ENCODE measurements at places on chromosomes 3 and 15. TPM values are rescaled to one million over a fixed set of nuclear protein-coding genes. Genes with fewer than 3 reads are reported as not detected.
A peak's percentile ranks its signal among the peaks of the same experiment; 100 is the strongest.

IQCF2 gene
- not detected for total RNA-seq

CHRFAM7A gene
- 1.2 TPM for total RNA-seq

SST gene
- not detected for total RNA-seq

GRK7 gene
- total RNA-seq, result not detected

SPESP1 gene
- 7.2 TPM for total RNA-seq

GRCh38 chr15:75843678-75844581, 683 bp downstream of the UBE2Q2 start:
- peak; percentile 61 for DNase-seq

GRCh38 chr15:45048794-45049631, 26.0 kb downstream of the SORD start:
- DNase-seq, result no peak

DNA sequence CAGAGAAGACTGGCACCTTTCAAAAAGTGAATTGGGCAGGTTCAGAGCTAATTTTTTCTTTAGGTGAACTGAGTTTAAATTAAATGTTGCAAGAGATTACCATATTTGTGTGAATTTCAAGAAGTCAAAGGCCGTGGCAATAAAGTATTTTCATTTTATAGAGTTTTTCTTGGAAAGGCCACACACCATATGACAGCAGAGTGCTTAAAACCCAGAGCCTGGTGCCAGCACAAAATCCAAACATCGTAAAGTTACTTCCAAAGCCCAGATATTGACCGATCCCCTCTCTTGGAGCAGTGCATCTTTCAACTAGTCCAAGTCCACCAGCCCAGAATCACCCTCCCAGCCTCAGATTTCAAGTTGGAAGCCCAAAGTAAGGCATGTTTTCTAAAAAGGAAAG, 164.5 kb downstream of the VGLL4 start:
- DNase-seq, result no peak

GRCh38 chr3:139016430-139017048, 4.2 kb downstream of the PRR23B start:
- DNase-seq, result no peak

DNA sequence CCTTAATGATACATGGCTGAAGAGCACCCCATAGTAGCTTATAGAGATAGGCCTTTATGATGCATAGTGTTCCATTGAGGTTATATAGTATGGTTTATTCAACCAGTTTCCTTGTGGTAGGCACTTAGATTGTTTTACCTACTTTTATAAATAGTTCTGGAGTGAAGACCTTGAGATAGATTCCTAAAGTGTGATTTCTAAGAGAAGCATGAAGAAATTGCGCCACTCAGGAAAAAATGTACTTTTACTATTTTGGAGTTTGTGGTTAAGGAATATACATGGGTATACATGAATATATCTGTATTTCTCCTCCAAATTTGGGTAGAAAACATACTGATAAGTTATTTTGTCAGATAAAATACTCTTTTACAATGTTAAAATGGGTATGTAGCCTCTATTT, 70.5 kb downstream of the CHD2 start:
- no peak for DNase-seq

DNA sequence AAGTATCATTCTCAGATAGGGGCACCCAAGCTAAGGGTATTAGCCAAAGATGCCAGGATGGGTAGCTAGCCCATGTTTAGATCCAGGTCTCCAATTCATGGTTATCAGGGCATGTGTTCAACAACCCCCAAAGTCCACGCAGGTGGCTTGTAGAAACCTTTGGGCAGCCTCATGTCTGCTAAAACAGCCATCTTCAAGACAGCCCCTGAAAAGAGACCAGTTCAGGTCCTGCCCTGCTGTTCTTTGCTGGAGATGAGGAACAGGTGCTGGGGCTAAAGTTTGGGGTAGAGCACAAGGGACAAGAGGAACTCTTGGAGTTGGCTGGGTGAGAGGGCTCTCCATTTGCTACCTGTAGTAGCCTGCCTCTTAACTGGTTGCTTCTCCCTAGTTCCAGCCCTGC, 4.6 kb downstream of the PPM1M start:
- peak; percentile 48 for DNase-seq

GRCh38 chr3:70849911-70850699, 537.7 kb upstream of the MDFIC2 start:
- no peak for DNase-seq

DNA sequence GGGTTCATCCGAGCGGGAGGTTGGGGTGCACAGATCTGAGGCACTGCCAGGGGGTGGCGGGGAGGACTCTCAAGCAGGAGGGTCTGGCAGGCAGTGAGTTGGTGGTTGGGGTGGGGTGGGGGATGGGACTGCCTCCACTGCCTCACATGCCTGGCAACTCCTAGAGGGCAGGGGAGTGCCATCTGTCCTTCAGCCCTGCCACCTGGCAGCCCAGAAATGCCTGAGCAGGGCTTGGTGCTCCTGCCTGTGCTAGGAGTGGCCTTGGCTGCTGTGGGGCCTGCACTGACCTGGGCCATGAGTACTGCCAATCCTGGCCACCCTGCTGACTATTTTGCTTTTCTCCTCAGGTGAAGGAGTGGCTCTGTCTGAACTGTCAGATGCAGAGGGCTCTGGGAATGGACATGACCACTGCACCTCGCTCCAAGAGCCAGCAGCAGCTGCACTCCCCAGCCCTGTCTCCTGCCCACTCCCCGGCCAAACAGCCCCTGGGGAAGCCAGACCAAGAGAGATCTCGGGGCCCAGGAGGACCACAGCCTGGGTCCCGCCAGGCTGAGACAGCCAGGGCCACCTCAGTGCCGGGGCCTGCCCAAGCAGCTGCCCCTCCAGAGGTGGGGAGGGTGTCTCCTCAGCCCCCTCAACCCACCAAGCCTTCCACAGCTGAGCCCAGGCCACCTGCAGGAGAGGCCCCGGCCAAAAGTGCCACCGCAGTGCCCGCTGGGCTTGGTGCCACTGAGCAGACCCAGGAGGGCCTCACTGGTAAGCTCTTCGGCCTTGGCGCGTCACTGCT, 32.0 kb upstream of the APEH start:
- no peak for DNase-seq

DNA sequence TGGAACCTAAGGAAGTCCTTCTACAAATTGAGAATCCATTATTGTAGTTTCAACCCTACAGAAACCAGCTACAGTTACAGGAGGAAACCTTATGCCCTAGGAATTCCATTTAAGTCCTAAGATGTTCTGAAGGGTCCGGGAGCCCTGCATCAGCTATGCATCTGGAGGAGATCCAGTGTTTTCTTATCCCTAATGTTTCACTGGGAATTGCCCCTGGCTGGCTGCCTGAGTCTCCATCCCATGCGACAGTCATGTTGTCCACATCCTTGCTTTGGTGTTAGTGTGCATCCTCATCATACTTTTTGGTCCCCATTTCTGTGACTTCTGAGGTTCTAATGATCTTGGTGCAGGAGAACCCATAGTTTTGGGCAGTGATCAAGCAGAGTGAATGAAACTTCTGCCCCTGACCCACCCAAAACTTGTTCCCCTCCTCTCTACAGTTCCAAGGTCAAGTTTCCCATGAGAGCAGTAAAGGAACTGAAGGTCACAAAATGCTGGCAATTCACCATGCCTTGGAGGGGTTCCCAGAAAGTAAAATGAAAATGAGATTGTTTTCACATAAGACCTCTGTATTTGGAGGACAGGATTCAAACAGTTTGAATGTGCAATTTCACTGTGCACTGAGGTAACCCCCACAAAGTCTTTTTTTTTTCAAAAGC, 121.9 kb upstream of the PHLDB2 start:
- no peak for DNase-seq

DNA sequence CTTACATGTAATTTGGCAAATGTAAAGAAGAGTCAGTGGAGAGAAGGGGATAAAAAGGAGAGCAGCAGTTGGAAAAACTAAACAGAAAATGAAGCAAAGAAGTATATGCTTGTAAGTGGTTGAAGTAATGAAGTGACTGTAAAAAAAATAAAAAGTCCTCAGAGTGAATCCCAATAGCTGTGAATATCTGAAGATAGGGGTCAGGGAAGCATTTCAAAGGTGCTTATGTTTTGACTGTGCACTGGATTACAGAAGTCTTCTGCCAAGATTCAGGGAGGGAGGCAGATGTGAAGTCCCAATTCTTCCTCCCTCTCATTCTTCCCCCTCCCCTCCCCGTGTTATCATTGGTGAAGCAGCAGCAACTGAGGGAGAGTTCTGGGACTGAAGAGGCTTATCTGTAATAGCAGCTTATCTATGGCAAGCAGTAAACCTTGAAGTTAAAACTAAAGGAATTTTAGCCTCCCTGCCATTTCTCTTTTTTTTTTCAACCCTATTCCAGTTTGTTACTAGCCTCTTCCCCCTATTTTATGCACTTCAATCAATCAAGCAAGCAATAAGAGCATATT, 597.9 kb downstream of the IGSF11 start:
- no peak for DNase-seq

DNA sequence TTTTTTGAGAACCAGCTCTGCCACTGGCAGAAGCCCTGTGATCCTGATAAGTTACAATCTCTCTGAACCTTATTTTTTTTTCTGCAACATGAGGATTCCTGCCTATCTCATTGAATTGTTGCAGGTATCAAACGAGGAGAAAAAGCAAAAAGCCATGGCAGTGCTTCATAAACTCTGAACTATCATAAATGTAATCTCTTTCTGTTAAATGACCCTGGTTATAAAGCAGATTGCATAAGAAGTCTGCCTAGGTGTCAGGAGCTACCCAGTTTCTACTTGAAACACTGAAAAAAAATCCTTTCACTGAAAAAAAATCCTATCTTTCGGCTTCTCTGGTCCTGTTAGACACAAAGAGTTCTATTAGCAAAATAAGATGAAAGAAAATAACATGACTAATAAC, 172.7 kb downstream of the FAM43A start:
- no peak for DNase-seq

GRCh38 chr15:51135276-51135675, 40.6 kb upstream of the TNFAIP8L3 start:
- no peak for DNase-seq

DNA sequence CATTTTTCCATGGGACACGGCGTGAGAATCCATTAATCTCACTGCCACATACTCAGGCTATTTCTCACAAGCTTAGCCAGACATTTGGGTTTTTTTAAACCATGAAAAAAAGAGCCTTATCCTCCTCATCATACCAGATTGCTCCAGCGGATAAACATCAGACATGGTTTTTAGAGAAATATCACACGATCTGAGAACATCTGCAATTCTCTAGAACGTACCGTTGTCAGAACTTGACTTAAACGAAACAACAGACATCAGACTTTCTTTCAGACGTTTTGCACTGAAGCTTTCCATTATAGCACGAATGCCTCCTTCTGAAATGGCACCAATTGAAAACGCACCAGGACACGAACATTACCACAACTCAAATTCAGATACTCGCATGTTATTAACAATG, 744.2 kb upstream of the CFAP20DC start:
- DNase-seq, result no peak

All from right atrium auricular region (tissue), 2 donors.